Activated CD4-positive, alpha-beta T cell treated with anti-CD3 and anti-CD28 coated beads, Interleukin-2, amount 50 U/mL, for 1 hour (primary cell): ENCODE measurements at places on chromosomes 6 and 20.

GRCh38 chr20:49635166-49635565, 67.2 kb upstream of the PTGIS start:
- no peak for DNase-seq

DNA sequence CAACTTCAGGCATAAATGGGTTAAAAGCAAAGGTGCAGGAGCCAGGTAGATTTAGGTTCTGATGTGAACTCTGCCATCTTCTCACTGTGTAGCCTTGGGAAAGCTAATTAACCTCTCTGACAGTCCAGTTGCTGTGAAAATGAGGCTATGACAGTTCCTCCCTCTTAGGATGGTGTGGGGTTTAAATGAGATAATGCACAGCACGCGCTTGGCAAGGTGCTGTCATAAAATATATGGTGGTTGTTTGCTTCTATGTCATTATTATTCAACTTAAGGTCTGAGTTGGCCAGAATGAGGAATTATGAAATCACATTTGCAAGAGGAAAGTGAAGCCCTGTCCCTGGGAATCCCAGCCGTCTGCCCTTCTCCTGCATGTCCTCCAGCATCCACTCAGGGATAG, 15.5 kb upstream of the BCAS1 start:
- DNase-seq, result no peak

DNA sequence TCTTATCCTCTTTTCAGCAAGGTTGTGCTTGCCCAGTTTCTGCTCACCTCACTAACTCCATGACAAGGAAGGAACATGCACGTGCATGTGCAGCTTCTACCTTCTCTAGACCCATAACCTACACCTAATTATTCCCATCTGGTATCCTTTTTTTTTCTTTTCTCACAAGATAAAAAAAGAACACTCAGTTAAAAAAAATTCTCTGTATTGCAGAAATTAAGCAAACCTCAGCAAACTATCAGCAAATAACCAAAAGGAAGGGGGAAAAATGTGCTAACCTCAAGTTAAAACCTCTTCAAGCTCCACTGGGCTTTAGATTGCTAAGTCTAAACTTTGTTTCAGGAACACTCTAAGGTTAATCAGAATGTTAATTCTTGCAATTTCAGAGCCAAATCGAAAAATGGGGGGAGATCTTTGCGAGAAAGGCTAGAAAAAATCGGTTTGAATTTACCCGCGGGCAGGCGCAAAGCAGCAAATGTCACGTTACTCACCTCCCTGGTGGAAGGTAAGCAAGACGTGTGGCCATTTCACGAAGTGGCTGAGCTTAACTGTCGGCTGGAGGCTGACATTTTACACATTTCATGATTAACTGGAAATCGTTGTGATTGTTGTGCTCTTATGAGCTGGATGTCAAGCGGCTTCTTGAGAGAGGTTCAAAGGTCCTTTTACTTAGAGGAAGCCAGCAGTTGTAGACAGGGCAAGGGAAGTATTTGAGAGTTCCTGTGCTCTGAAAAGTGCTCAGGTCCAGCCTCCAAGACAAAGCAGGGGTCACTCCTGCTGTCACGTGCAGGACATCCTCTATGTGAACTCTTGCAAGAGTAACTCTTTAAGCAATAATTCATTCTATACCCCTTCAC, 19.1 kb downstream of the TFAP2B start:
- DNase-seq, result no peak

DNA sequence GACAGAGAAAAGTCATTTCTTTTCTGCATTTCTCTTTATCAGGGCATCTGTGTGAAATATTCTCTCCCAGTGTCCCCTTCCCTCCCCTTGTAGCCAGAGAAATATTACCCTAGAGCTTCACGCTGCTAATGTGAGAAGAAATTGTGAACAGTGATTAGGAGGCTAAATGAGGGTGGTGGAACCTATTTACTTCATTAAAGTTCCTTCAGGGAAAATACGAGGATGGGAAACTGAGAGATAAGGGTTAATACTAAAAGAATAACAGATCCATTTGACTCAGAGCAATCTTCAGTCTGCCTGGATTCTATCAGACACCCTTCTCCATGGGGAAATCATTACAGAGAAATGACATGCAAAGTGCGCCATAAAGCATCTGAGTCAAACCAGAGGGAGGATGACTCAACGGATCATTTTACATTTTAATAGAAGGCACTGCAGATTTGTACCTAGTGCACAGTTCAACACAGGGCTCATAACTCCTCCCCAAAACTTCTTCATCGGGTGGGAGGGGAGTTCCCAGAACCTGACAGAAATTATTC, 131.3 kb downstream of the GJA10 start:
- no peak for DNase-seq

DNA sequence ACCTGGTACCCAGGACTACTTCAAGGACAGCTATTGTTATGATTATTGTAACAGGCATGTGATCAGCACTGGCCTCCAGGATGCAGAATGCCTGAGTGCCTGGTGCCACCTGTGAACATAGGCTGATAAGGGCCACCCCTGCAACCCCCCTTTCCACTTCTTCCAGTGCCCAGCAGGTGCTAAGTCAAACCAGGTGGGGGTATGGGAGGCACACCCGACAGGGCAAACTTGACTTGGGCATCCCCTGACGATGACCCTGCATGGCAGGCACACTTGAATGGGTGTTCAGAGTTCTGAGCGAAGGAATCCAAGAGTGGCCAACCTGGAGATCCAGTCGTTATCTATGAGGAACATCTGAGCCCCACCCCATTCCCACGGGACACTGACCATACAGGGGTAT, 3.4 kb downstream of the ADA start:
- DNase-seq, result no peak

GRCh38 chr20:2658414-2659354, 5.3 kb downstream of the IDH3B start:
- DNase-seq, result no peak

DNA sequence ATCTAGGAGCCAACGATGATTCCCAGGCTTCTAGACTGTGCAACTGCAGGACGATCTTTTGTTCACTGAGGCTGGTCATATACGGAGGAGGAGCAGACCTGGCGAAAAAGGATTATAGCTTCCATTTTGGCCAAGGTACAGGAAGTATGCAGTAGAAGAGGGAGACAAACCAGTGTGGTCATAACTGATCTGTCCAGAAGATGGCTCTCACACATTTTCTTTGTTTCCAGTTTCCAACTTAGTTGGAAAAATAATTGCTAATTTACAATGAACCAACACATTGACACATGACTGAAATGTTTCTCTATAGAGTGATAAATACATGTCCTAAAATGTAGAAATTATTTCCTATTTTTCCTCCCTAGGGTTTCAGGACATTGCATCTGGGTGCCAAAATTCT, 364.1 kb upstream of the BTBD3 start:
- DNase-seq, result no peak

- no peak for DNase-seq
Measured at GRCh38 chr20:49508435-49509199, 26.1 kb upstream of the KCNB1 start.

DNA sequence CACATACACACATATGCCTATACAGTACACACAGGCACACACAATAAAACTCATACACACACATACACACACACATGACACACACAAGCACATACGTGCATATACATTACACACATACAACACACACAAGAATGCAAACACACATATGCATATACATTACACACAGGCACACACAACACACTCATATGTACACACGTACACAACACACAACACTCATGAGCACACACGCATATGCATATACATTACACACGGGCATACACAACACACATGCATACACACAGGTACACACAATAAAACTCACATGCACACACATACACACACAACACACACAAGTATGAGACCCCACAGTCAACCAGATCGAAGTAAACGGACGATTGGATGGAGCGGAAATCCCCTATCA, 238.2 kb downstream of the ERMARD start:
- DNase-seq, result no peak

DNA sequence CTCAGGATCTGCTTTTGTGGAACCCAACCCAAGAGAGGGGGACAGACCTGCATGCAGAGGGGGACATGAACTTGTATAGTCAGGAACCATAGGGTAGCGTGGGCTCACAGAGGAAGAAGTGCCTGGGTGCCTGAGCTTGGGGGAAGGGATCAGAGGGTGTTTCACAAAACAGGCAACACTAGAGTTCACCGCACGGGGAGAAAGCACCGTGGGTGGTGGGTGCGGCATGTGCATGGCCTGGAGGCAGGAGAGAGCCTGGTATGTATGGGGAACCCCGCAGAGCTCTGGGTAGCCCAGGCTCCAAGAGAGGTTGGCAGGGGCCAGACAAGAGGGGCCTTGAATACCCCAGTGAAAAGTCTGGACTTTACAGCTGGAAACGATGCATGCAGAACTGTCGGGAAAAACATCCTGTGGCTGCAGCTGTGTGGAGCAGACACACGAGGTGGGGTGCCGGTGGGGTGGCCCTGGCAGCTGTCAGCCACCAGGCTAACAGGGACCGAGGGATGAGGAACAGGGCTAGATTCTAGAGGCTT, 6.7 kb upstream of the EMILIN3 start:
- no peak for DNase-seq

DNA sequence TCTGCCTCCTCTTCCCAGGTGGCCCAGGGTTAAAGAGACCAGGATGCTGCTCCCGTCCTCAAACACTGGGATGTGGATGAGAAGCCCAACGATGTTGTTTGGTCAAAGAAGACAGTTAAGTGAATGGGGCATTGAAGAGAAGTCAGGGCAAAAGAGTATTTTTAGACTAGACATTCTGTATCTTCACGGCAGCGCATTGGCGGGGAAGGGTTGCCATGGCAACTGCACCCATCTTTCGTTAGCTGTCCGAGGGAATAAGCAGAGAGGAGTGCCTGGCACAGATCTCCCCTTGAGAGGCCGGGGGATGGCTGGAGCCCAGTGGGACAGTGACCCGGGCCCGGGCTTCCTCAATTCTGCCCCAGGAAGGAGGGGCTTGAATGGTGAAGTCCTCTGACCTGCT, 56.4 kb upstream of the GPR31 start:
- no peak for DNase-seq

DNA sequence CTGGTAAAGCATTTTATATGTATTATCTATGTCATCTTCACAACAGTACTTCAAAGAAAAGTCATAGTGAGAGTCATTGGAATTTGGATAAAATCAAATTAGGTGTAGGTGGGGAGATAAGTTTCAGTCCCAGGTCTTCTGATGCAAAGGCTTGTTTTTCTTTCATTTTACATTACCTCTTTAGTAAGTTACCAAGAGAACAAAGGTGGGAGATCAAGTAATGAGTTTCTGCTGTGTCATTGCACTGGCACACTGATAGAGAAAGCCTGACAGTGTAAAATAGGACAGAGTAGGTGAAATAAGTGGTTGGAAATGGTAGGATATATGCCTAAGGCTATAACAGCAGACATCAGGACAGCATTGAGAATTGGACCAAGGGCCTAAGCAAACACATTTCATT, 250.4 kb downstream of the NKAIN2 start:
- DNase-seq, result no peak

DNA sequence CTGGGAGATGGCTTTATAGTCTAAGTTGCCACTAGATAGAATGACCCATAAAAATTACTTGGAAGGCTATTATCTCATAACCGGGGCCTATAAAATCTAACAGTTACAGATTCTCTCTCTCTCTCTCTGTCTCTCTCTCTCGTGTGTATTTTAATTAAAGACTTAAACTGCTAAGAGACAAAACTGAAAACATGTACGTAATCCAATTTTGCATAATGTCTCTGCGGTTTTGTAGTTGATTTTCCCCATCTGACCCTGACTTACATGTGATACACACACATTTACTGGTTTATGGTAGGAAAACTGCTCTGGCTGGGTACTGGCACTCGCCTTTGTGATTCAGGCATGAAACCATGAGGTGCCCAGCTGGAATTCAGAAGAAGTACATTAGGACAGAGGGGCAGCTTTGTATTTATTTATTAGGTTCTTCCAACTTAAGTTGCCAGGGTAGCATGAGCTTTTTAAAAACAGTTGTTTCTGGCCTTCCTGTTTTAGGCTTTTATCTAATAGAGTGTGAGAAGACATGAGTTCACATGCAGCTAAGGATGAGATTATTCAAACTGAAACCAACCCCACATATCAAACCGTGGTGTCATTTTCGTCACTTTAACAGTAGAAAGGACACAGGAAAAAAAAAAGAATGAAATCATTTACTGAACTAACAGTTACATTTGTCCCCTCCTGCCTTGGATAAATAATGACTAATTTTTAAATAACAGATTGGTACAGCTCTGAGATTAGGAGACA, 182.5 kb downstream of the GMPR start:
- peak; percentile 44 for DNase-seq

- no peak for DNase-seq
Measured at GRCh38 chr20:1994627-1995026, 769 bp upstream of the PDYN start.

DNA sequence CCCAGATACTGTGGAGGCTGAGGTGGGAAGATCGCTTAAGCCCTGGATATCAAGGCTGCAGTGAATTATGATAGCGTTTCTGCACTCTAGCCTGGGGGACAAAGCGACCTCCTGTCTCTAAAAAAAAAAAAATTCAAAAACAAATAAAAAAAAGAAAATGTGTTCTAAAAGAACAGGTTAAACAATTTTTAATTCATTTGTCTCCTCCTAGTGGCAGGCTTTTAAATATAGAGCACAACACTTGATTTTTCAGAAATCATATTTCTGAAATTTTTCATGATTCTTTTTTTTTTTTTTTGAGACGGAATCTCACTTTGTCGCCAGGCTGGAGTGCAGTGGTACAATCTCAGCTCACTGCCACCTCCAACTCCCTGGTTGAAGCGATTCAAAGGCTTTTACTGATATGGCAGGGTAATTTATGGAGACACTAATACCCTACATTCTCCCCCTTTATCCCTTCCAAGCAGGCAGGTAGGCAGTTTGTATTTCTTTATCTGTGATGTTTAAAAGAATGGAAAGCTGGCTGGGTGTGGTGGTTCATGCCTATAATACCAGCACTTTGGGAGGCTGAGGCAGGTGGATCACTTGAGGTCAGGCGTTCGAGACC, 8.7 kb upstream of the GTF3C6 start:
- no peak for DNase-seq

- DNase-seq, result no peak
Measured at GRCh38 chr6:91961671-91962070, 1374.8 kb upstream of the MAP3K7 start.

- DNase-seq, result no peak
Measured at GRCh38 chr6:13431861-13432465, 55.4 kb downstream of the GFOD1 start.

DNA sequence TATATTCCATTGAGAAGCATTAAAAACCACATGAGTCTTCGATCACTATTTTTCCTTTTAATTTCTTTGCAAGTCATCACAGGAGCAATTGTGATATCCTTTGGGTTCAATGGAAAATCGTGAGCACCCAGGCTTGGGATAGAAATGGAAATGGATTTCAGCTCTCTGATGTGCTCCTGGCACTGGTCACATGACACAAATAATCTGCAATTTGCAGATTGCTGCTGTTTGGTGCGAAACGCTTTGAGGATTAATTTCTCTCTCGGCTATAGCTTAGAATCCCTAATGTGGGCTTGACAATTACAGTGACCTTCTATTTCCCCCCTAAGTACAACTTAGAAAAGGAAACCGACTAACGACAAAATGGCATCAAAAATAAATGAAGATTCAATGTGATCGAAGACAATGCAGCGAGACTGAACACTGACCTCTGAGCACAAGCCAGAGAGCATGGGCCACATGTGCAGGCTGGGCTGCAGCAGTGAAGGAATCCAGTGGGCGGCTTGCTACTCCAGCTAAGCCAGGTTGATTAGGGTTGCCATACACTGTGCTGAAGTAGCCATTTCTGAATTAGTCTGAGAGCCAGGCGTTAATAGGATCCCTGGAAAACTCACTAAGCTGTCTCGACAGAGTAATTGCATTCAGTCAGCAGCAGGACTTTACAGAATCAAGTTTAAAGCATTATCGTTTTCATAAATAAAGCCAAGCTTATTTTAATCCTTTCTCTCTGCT, 301.8 kb upstream of the AGPAT4 start:
- DNase-seq, result no peak
